ENCODE measurements at places on chromosomes 2 and 18. TPM values are rescaled to one million over a fixed set of nuclear protein-coding genes. Genes with fewer than 3 reads are reported as not detected.

DNA sequence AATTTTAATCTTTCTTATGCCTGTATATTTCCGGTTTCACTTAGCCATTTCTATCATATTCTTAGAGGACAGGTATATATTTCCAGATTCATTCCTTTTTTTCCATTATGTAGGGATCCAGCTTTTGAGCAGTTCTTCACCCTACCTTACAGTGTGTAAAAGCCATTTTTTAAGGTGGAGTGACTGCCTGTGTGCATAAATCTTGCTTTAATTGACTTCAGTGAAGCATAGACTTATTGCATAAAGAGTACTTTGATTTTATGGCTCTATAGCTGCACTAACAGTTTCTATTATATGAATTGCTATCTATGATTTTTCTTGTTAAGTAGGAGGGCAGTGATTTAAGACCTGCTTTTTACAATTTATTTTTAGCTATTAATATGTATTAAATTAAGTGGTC is 132.6 kb downstream of the NYAP2 start:
- DNase-seq, result no peak

- DNase-seq, result no peak
Measured at GRCh38 chr2:112718863-112719370, 1.9 kb upstream of the NT5DC4 start.

DNA sequence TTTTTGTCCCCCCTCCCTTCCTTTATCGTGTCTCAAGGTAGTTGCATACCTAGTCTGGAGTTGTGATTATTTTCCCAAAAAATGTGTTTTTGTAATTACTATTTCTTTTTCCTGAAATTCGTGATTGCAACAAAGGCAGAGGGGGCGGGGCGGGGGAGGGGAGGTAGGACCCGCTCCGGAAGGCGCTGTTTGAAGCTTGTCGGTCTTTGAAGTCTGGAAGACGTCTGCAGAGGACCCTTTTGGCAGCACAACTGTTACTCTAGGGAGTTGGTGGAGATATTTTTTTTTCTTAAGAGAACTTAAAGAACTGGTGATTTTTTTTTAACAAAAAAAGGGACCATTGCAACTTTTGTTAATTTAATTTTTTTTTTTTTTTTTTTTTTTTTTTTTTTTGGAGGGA is 2.1 kb downstream of the SOX11 start:
- DNase-seq, result no peak

C1QL2 gene
- total RNA-seq, result not detected

CYP27A1 gene
- 20.4 TPM for total RNA-seq
